Panc1 (cell line): ENCODE measurements at places on chromosomes 2 and 18. TPM values are rescaled to one million over a fixed set of nuclear protein-coding genes. Genes with fewer than 3 reads are reported as not detected.

DNA sequence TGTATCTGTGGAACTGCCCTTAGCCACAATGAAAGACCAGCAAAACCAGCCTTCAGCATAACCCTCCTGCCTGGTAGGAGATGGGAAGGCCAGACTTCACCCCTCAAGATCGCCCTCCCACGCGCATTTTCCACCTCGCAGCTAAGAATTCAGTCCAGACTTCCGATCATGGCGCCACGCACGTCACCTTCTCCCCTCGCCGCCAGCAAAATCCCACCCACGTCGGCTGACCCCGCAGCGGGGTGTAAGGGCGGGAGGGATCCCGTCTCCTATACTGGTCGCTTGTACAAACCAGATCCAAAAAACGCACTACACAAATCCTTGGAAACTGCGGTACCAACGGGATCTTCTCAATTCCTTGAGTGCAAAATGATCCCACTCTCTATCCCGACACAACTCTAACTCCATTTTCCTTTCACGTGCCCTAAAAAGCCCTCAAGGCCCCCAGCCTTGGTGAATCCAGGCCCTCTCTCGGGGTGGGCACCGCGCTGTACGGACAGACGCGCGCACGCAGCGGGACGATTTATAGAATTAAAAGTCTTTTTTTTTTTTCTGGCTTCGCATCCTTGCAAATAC lies 1.0 kb upstream of the BMPR2 start:
- peak overlapping the region; percentile 97 for H3K27ac ChIP-seq
- no peak for DNase-seq
- no peaks in the 10 kb centered on the region for H3K27me3 ChIP-seq
- peaks cover 12% of the 10 kb centered on the region for H3K4me1 ChIP-seq
- no peaks in the 10 kb centered on the region; the same call in 1 of the 2 replicates for H3K36me3 ChIP-seq

- no peaks in the 10 kb centered on the region for H3K27me3 ChIP-seq
- peak; percentile 82 for DNase-seq
- H3K4me3 ChIP-seq = no peak overlapping the region
- peaks cover 27% of the 10 kb centered on the region for H3K4me1 ChIP-seq
Measured at GRCh38 chr2:152513681-152514080, 178.7 kb downstream of the FMNL2 start.

GRCh38 chr2:98514879-98515249 lies 70.2 kb downstream of the INPP4A start:
- peaks cover 2% of the 10 kb centered on the region; the same call in 1 of the 2 replicates for H3K4me1 ChIP-seq
- no peak overlapping the region for H3K27ac ChIP-seq
- H3K27me3 ChIP-seq = no peaks in the 10 kb centered on the region
- no peaks in the 10 kb centered on the region for H3K36me3 ChIP-seq
- no peak overlapping the region for H3K4me3 ChIP-seq

GRCh38 chr2:164739966-164740365 lies 101.7 kb downstream of the COBLL1 start:
- no peak overlapping the region for H3K27ac ChIP-seq
- H3K27me3 ChIP-seq = no peaks in the 10 kb centered on the region
- H3K36me3 ChIP-seq = no peaks in the 10 kb centered on the region
- no peak overlapping the region for H3K4me3 ChIP-seq
- no peaks in the 10 kb centered on the region for H3K4me1 ChIP-seq
- no peak for DNase-seq

DNA sequence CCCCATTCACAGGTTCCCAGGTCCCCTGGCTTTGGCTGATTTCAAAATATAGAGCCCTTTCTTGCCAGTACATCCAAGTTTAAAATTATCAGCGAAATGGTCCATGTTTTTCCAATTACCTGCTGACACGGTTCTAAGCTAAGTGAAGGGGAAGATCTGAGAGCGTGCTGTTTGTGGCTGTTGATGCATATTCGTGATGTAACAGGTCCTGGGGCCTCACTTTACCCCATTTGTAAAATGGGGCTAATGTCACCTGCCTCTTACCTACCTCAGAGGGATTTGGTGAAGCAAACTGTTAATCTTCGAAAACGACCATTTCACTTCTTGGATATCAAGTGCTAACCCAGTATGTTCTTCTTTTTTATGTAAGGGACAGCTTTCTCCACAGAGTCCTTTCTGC lies 33.0 kb downstream of the SLC1A4 start:
- H3K4me3 ChIP-seq = no peak overlapping the region
- no peaks in the 10 kb centered on the region for H3K27me3 ChIP-seq
- no peaks in the 10 kb centered on the region for H3K4me1 ChIP-seq
- no peaks in the 10 kb centered on the region for H3K36me3 ChIP-seq
- no peak overlapping the region for H3K27ac ChIP-seq
- no peak for DNase-seq

DSG4 gene
- not detected for total RNA-seq

ADD2 gene
- total RNA-seq = 0.26 TPM
